Suppressor macrophage treated with lipopolysaccharide for 1 hour (primary cell): ENCODE measurements at places on chromosomes 3 and 15.
A peak's percentile ranks its signal among the peaks of the same experiment; 100 is the strongest.

- DNase-seq, result peak; percentile 1
These were observed 334.4 kb upstream of the THRB start for GRCh38 chr3:24829011-24829581.

DNA sequence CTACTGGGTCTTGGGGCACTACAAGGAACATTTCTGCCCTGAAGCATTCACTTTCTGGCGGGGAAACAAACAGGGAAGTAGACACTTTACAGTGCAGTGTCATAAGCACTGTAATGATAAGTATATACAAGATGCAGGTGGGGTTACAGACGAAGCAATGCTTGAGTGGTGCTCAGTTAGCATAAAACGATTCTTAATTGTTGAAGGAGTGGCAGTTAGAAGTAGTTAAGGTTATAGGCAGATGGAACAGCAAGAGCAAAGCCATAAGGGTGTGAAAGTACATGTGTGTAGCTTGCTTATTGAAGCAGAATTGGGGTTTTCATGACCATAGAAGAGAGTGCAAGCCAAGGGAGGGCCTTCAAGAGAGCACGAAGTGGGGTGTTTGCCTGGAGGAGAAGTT is 46.2 kb downstream of the SLC25A26 start:
- DNase-seq, result no peak

GRCh38 chr15:34049112-34049511 is 10.1 kb upstream of the AVEN start:
- DNase-seq, result no peak

GRCh38 chr3:59839283-59839682 is 789.5 kb upstream of the CFAP20DC start:
- DNase-seq, result peak; percentile 12

DNA sequence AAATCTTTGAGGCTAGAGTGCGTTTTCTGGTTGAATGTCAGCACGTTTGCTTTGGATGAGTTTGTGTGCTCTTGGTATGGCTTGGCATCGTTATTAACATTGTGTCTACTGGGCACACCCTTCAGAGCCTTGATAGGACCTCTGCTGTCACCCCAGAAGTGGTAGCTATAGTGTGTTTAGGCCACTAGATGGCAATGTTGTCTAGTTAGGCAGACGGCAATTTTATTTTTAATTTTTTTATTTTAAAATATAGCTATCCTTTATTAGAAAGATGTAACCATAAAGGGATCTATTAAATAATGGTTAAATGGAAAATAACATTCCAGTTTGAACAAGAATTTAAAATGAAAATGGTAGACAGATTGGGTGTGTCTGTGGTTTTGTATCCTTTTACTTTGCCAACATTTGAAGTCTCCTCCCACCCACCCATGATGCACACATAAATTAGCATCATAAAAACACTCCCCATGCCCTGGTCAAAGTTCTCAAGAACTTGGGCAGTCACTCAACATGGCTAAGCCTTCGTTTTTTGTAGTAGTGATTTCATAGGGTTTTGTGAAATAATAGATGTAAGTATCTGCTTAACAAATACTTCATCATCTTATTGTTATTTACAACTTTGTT is 200.7 kb downstream of the KCNH8 start:
- DNase-seq, result peak; percentile 41

GRCh38 chr15:35173444-35174118 is 88.5 kb upstream of the NANOGP8 start:
- no peak for DNase-seq
